T-helper 1 cell (primary cell): ENCODE measurements at places on chromosomes 4 and X.

- DNase-seq: no peak
These were observed 231.7 kb downstream of the FBXW7 start for GRCh38 chr4:152304220-152304619.

DNA sequence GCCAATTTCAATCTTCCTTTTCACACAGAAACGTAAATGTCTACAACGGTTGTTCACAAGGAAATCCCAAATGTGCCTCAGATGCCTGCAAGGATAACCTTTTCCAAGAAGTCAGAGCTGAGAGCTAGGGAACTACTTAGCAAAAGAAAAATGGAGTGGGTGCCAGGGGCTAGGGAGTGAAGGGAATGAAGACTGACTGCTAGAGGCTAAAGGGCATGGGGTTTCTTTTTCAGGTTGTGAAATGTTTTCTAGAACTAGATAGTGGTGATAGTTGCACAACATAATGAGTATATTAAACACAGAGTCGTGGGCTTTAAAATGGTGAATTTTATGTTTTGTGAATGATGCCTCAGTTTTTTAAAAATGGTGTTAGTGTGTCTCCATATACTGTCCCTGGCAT lies 53.4 kb downstream of the CD99L2 start:
- DNase-seq: no peak

GRCh38 chr4:2247128-2248043 lies 5.5 kb upstream of the HAUS3 start:
- DNase-seq: no peak

GRCh38 chr4:158285429-158286216 lies 75.3 kb downstream of the TMEM144 start:
- DNase-seq: no peak

GRCh38 chr4:47075262-47075661 lies 43.9 kb downstream of the GABRB1 start:
- DNase-seq: no peak

DNA sequence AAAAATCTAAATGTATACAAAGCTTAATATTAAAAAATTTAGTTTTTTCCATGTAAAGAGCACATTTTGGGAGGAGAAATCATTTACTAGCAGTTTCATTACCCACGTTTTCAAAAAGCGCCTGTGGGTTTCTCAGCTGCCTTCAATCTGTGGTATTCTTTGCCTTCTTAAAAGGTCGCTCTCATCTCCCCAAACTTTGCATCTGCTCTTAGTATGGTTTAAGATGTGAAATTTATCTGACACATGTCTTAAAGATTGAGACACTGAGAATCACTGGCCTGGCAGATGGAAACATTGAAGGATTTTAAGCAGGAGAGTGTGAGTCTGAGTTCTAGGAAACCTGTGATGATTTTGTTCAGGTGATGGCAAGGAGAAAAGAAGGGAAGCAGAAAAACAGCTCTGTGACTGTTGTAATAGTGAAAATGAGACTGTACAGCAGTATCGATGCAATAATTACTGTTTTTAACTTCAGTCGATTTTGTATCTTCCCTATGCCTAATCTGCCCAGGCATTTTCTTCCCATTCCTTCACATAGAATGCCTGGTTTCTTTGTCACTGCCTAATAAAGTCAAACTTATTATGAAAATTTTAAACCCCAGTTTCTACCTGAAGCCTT lies 75.9 kb downstream of the PAQR3 start:
- DNase-seq: no peak

DNA sequence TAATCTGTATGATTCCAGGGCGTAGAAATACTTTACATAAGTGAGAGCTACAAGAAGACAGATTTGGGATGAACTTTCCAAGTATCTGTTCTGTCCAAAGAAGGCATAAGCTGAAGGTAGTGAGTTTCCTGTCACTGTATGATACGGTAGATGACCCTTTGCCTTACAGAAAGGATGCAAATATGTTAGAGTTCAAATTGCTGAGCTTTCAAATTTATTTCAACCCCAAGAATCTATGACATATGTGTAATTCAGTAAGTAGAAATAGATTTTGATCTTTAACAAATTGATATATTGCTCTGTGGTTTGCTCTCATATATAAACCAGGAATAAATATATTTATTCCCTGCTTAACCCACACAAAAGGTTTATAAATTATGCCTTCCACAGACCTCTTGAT lies 16.5 kb downstream of the DIPK2B start:
- no peak for DNase-seq

- no peak for DNase-seq
These were observed 10.4 kb upstream of the NALF2 start for GRCh38 chrX:69493766-69494165.

- DNase-seq: peak; percentile 13
These were observed 36.4 kb upstream of the RBM41 start for GRCh38 chrX:107154787-107155620.

GRCh38 chrX:40449956-40450706 lies 130.6 kb upstream of the ATP6AP2 start:
- DNase-seq: no peak

- no peak for DNase-seq
These were observed 32.3 kb upstream of the AFAP1 start for GRCh38 chr4:7971881-7972500.

DNA sequence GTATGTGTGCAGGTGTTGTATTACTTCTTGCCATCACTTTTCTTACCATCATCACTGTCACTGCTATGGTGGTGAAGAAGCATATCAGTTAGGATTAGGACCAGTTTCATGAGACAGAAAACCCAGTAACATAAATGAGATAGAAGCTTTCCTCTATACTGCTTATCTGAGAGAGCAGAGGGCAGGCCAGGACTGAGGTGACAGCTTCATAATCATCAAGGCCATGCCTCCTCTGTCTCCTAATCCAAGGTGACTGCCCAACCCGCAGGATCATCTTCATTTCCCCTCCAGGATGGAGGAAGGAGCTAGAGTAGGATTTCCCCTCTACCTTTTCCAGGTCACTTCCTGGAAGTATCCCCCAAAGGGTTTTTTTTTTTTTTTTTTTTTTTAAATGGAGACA lies 35.4 kb downstream of the TMEM131L start:
- DNase-seq: no peak

GRCh38 chr4:5337731-5338130 lies 286.5 kb downstream of the STK32B start:
- DNase-seq: no peak

- DNase-seq: no peak
These were observed 27.6 kb downstream of the ANXA5 start for GRCh38 chr4:121669163-121669550.

DNA sequence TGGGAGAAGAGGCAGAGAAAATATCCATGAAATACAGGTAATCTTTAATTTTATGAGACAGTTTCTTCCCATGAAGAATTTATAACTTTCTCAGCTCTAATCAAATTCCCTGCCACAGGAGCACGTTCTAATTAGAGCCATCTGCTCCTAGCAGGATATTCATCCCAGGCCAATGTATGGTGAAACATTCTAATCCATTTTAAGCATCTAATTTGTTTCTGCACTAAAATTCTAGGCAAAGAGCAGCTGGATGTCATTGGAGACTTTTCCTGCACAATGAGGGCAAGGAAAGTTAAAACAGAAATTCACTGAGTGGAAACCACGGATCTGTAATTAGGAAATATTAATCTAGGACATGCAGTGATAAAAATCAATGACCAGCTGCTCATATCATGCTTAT lies 107.7 kb upstream of the ZFP42 start:
- no peak for DNase-seq

GRCh38 chr4:175539498-175539897 lies 272.6 kb downstream of the GPM6A start:
- no peak for DNase-seq
